Stimulated activated CD4-positive, alpha-beta T cell treated with anti-CD3 and anti-CD28 coated beads, TNF-alpha, amount 100 ng/mL, for 1 hour (primary cell): ENCODE measurements at places on chromosomes 7 and 10.

GRCh38 chr7:1681581-1681980, 11.5 kb downstream of the ELFN1 start:
- DNase-seq = no peak

DNA sequence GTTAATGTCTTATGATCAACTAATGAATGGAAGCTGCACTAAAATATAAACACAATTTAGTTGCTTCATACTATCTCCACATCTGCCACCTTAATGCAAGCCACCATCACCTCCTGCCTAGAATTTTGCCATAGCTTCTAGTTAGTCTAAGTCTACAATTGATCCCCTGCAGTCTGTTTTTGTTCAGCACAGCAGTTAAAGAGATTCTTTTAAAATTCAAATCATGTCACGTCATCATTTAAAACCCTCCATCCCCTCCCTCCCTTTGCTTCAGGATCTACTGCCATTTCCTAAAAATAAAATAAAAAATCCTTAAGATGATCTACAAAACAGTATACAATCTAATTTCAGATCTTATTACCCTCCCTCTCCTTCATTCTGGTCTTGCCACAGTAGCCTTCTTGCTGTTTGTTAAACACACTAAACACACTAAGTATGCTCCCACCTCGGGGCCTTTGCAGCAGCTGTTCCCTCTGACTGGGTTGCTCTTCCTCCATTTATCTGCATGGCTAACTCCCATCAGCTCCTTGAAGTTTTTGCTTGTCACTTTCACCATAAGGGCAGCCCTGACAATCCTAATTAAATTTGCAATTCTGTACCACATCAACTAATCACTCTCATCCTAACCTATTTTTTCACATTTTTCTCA, 97.0 kb upstream of the FOXP2 start:
- DNase-seq = no peak

- DNase-seq = no peak
These were observed 19.9 kb upstream of the TRUB1 start for GRCh38 chr10:114917927-114918672.

DNA sequence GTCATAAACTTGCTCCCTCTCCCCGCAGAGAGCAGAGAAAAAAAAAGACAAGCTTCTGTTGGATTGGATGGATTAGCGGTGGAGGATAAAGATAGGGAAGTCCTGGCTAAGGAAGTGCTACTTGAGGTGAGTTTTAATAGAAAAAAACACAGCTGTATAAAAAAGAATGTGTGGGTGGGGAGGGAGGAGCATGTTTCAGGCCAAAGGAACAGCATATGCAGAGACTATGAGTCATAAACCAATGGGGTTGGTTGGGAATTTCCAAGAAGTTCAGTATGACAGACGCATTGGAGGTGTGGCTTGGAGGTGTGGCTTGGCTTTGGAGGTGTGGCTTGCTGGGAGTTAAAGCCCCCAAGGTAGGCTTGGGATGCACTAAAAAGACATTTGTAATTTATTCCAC, 103.0 kb upstream of the LSM8 start:
- DNase-seq = no peak

- no peak for DNase-seq
These were observed 13.5 kb upstream of the GPR85 start for GRCh38 chr7:113100121-113100603.

- no peak for DNase-seq
These were observed 8.7 kb upstream of the CALHM1 start for GRCh38 chr10:103467406-103467805.

DNA sequence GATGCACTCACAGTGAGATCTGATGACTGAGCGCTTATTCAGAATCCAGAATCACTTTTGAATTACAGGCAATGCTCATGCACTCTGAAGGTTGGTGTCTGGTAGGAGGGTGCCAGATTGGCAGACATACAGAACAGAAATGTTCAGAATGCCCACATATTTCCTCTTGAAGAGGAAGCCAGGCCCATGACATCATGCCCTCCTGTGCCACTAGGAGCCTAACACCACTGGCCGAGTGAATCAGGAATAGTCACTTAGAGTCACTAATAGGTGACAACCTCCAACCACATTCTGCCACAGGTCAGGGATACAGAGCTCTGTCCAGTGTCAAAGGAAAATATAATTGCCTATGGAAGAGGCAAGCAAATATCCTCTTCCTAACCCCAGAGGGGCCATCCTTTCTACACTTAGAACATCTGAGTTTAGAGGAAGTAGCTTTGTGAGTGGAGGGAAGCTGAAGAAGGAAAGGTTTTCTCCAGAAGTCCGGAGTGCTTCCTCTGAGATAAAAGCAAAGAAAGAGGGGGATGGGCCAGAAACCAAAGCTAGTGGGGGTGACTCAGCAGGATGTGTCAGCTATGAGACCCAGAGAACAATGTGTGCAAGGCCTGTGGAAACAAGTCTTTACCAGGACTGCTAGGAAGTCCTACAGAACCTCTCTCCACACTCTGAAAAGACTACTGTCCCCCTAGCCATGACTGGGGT, 838.8 kb downstream of the GRID1 start:
- no peak for DNase-seq
